ENCODE measurements at places on chromosomes 5 and 9. TPM values are rescaled to one million over a fixed set of nuclear protein-coding genes. Genes with fewer than 3 reads are reported as not detected.

The FOXD4L6 gene
- not detected for polyA plus RNA-seq

The DRD1 gene
- polyA plus RNA-seq = not detected

The NUTM2F gene
- polyA plus RNA-seq = not detected

The PALM2AKAP2 gene
- not detected for polyA plus RNA-seq

The NEUROG1 gene
- polyA plus RNA-seq = not detected

DNA sequence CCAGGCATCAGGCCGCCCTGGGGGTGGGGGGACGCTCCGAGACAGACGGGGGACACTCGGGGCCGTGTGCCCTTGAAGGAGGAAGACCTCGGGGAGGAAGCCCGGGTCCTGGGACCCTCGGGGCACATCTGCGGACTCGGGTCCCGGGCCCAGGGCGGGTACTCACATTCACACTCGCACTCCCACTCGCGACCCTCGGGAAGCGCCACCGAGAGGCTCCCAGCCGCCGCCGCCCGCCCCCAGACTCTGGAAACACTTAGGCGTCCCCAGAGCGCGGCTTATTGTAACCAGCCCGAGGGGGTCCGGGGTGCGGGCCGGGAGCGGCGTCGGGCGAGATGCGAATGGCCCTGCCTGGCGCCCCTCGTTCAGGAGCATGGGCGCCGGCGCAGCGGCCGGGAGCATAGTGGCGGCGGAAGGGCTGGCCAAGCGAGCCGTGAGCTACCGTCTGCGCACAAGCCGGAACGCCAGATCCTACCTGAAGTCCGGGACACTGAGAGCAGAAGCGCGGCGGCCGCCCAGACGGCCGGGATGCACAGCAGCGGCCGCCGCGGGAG lies 559 bp downstream of the ROR2 start:
- peak; percentile 32 for DNase-seq

GRCh38 chr5:88824892-88825583 lies 57.9 kb downstream of the MEF2C start:
- no peak for DNase-seq

DNA sequence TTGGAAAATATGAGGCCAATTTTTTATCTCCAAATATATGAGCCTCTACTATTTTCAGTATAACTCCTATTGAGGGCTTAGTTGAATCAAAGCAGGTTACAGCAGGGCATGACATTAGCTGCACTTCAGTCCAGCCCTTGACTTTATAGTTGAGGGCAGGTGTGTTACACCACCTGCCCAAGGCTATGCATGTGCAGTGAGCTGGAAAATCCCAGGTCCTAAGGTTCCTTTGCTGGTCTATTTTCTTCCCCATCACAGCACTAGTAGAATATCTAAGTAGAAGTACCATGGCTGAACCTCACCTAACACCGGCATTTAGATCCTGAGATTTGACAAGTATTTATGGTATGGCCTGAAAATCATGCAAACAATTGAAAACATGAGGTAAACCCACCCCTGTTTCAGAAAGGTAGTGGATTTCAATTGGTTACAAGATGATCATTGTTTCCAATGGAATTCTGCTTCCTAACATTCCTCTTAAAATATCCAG lies 201.1 kb downstream of the SEMA5A start:
- DNase-seq = no peak

DNA sequence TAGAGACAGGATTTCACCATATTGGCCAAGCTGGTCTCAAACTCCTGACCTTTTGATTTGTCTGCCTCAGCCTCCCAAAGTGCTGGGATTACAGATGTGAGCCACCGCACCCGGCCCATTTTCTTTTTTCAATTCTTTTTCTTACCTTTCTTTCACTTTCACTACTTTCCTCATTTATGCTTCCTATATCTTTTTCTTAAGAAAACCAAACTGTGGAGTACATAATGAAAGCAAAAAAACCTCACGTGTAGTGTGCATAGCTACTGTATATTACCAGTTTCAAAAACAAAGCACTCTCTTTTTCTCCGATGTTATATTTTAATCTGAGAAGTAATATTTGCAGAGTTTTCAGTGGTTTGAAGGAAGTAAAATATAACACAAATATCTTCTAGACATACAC lies 8.0 kb upstream of the CAST start:
- DNase-seq = no peak

DNA sequence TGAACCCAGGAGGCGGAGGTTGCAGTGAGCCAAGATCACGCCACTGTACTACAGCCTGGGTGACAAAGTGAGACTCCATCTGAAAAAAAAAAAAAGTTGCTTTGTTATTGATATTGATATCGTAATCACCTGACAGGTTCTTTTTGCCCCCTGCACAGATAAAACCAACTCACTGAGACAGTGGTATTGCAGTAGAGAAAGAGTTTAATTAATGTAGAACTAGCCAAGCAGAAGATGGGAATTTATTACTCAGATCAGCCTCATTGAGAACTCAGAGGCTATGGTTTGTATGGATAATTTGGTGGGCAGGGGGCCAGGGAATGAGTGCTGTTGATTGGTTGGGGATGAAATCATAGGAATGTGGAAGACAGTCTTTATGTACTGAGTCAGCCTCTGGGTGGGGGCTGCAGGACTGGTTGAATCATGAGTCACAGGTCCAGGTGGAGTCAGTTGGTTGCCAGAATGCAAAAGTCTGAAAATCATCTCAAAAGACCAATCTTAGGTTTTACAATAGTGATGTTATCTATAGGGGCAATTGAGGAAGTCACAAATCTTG lies 35.8 kb upstream of the MEGF10 start:
- DNase-seq = peak; percentile 76

- DNase-seq = no peak
These were observed 1144.0 kb downstream of the TAF11L14 start for GRCh38 chr5:18778225-18778624.

- DNase-seq = no peak
These were observed 109.4 kb downstream of the PSD2 start for GRCh38 chr5:139904816-139905661.

- no peak for DNase-seq
These were observed 23.4 kb downstream of the CDK20 start for GRCh38 chr9:87950765-87951488.

DNA sequence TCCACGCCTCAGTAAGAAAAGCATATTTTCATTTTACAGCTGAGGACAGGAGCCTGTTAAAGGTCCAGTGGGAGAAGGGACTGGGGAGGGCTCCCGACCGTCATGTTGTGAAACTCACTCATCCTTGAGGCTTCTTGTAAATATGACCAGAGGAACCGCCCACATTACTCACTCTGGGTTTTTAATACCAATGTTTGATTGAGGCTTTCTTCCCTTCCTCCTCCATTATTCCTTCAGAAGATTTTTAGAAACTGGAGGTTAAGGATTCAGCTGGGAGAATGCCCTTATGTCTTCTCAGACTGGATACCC lies 61.4 kb upstream of the GLRX start:
- DNase-seq = peak; percentile 45

GRCh38 chr5:178201927-178202235 lies 2.5 kb upstream of the HNRNPAB start:
- DNase-seq = no peak

GRCh38 chr9:106356924-106357323 lies 506.0 kb upstream of the ZNF462 start:
- no peak for DNase-seq

- DNase-seq = no peak
These were observed 236.1 kb downstream of the ASTN2 start for GRCh38 chr9:117178596-117179375.

Data from foreskin keratinocyte (primary cell).